ENCODE measurements at places on chromosomes 11 and 22.

- DNase-seq, result no peak
These were observed 87.2 kb upstream of the NAV2 start for GRCh38 chr11:19625438-19625837.

- DNase-seq, result no peak
These were observed 193.0 kb upstream of the SNX19 start for GRCh38 chr11:131109257-131109656.

GRCh38 chr11:72918851-72919250, 104.6 kb downstream of the ATG16L2 start:
- no peak for DNase-seq

DNA sequence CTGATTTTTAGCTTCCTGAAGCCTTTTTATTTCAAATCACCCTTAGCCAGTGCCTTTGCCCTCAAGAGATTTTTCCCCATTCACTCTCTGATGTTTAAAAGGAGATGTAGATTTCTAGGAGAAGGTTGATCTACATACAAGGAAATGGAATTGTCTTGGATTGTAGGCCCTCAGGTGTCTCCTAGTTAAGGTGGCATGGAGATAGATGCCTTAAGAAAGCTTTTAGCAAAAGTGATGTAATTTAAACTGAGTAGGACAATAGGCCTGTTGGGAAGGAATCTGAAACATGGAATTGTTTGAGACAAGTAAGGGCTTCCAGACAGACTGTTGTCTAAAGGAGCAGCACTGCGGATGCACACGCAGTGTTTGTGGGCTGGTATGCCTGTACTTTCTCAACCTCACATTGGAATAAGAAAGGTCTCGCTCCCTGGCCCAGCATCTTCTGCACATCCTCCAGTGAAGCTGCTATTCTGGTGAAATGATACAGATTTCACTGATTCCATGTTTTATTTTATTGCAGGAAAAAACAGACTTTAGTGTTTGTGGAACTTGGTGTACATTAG, 69.8 kb upstream of the SLC25A18 start:
- DNase-seq, result no peak

- no peak for DNase-seq
These were observed 17.6 kb upstream of the SPON1 start for GRCh38 chr11:13944911-13945425.

DNA sequence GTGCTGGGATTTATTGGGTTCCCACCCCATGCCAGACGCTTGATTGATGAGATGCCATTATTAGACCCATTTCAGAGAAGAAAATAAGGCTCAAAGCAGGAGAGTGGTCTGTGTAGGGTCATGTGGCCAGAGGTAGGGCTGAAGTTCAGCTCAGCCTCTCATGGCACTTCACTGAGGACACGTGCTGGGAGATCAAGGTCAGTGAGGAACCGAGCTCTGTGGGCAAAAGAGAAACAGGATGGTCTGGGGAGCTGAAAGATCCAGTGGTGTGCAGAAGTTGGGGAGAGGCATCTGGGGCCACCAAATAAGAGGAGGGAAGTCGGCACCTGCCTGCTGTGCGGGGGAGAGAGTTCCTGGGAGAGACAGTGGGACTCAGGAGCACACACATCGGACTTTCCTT, 19.6 kb downstream of the RHOD start:
- DNase-seq, result no peak

- DNase-seq, result no peak
These were observed 3.1 kb upstream of the COMMD9 start for GRCh38 chr11:36292311-36292722.

GRCh38 chr22:42315392-42315756, 44.9 kb upstream of the TCF20 start:
- DNase-seq, result no peak

GRCh38 chr11:98029832-98030231, 990.9 kb upstream of the CNTN5 start:
- no peak for DNase-seq

DNA sequence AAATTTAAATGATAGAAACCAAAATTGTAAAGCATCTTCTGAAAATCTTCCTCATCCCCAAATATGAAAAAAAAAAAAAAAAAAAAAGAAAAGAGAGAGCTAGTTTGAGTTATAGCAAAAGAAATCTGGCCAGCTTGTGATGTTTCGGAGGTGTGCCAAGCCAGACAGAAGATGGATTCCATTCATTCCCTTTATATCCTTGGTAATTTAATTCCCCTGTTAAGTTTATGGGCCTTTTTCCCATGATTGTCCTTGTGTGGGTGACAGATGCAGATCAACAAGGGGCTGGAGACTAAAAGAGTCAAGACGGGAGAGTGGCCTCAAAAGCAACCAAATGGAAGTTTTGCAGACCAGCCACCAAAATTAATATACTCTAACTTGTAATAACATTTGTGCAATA, 47.6 kb upstream of the PARVA start:
- DNase-seq, result no peak

GRCh38 chr22:40588726-40589125, 47.8 kb downstream of the MRTFA start:
- DNase-seq, result no peak

- no peak for DNase-seq
These were observed 51.1 kb downstream of the CLMP start for GRCh38 chr11:123143921-123144320.

GRCh38 chr22:35070451-35071093, 4.6 kb downstream of the ISX start:
- no peak for DNase-seq

GRCh38 chr11:95161248-95161647, 69.8 kb downstream of the SESN3 start:
- DNase-seq, result no peak

- DNase-seq, result peak; percentile 19
These were observed 1.1 kb upstream of the FBXO7 start for GRCh38 chr22:32473388-32473952.

DNA sequence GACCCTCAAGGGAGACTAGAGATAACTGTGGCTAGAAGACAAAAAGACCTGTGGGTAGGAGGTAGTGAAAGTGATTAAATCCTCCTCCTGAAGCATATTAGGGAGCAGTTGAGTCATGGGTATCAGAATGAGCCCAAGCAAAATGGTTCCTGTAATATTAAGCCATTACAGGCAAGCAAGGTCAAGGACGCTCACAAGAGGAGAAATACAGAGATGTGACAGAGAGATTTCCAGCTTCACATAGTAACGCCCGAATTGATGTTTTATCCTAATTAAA, 77.7 kb downstream of the FAM76B start:
- no peak for DNase-seq

GRCh38 chr22:48722661-48723060, 1105.0 kb downstream of the BRD1 start:
- DNase-seq, result no peak

GRCh38 chr22:45281010-45281409, 3.7 kb upstream of the UPK3A start:
- DNase-seq, result no peak

- no peak for DNase-seq
These were observed 56.8 kb downstream of the FCHSD2 start for GRCh38 chr11:73085189-73085875.

DNA sequence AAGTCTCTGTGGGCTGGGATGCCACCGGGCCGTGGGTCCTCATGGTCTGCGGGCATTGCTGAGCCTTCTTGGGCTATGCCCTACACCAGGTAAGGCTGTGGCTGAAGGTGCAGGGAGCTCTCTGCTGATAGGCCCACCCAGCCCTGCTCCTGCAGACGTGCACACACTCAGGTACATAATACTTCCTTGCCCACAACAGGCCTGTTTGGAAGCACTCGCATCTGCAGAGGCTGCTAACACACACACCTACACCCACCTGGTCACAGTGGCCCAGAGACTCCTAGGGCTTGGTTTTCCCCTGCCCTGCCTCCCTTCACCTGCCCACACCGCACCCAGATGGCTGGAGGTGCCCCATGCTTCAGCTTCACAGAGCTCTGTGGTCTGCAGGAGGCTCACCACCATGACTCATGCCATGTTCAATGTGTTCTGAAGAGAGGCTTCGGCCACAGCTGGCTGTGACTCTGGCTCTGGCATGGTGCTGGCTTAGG, 72.8 kb upstream of the KCNQ1OT1 start:
- peak; percentile 16 for DNase-seq

DNA sequence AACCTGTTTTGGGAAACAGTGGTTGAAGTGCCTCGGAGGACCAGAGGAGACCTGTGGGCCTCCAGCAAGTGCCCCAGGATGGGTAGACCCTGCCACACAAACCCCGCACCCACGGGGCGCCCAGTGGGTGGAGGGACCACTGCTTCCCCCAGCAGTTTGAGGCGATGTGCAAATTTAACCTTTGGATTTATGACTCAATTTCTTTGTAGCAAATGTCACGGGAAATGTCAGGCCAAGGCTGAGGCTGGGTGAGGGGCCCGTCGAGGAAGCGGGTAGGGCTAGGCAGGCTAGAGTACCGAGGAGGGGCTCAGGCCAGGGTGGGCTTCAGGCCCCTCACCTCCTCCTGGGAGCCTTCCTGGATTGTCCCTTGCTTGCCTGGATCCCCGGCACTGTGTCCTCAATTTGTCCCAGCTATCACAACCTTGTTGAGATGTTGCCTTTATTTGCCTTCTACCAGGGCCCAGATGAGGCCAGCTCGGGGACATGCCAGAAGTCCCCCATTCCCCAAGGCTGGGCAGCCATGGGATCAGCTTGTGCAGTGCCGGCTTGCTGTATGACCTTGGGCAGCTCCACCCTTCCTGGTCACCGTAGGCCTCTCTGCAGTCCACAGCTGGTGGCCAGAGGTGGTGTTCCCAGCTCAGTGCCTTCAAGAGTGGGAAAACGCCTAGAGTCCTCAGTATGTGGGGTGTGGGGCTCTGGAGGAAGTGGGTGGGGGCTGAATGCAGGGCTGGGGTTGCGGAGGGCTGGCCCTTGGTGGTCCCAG, 39.5 kb upstream of the PRODH start:
- DNase-seq, result no peak

DNA sequence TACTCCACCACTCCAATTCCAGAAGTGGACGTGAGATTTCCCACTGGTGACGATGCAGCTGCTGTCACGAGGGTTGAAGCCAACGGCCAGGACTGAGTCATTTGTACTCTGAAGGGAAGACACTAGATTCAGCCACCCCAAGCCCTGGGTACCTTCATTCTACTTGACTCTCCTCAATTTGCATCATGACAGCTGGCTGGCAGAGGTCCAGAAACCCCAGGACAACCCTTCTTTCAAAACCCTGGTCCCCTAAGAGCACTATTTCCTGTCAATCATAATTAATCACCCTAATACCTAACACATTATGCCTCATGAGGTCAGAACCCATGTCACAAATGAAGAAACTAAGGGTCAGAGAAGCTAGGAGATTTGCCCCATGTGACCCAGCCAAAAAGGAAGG, 4.9 kb downstream of the EML3 start:
- DNase-seq, result no peak

DNA sequence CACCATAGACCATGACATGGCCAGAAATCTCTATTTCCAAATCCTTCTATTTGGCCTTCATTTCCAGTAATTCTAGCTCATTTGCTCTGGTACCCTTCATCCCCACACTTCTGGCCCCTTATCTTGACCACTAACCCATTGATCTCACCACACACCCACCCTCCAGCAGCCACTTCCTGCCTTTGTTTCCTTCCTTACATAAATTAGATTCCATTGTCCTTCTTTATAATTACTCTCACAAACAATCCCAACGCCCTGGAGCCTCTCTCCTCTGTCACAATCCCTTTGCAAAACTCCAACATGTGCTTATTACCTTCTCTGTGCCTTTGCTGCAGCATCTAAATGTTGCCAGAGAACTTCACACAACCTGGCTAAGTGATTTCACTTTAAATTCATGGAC, 14.8 kb downstream of the APLNR start:
- no peak for DNase-seq

GRCh38 chr11:87840786-87841185, 334.5 kb downstream of the RAB38 start:
- no peak for DNase-seq

DNA sequence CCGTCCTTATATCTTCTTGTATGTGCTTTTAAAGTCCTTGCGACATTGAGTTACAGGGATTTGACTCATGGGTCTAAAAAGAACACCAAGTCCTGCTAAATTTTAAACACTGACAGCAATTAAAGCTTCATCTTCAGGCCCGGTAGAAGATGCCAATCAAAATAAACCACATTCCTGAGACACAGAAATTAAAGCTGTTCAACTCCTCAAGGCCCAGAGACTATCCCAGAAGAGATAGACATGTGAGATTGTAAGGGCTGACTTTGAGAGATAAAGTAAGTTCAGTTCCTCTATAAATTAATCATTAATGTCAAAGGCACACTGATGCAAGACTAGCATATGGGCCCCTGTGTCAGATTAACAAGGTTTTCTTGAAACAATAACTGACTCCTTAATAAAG, 49.8 kb downstream of the OSBPL5 start:
- DNase-seq, result no peak

- no peak for DNase-seq
These were observed 79.1 kb upstream of the AKIP1 start for GRCh38 chr11:8831861-8832260.

DNA sequence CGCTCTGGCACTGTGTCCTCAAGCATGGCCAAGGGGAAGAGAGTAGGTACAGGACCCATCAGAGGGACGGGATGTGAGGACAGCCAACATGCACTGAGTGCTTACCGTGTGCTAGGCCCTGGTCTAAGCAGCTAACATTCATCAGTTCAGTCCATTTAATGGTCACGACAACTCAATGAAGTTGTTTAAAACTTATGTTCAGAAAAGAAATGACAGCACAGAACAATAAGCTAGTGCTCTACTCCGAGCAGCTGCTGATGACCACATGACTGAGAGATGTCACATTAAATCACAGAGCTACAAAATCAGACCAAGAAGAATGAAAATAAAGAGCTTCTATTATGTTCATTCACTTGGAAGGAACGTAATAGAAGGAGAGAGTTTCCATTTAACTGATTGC, 26.3 kb downstream of the PRDM10 start:
- DNase-seq, result no peak

DNA sequence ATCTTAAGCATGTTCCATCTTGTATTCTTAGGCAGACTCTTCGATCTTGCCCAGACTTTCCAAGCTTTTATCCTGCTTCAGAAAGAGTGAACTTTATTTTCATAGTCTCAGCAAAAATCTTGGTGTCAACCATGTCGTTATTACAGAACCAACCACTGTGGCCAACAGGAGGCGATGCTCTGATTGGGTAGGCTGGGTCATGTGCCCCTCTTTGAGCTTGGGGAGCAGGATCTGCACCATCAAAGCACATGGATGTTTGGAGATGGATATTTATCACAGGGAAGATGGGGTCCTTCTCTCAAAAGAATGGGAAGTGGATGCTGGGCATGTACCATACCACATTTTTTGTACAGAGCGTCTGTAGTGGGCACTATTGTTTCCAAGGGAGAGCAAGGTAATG, 197.4 kb downstream of the MYO18B start:
- no peak for DNase-seq

GRCh38 chr11:30938171-30938570, 352.0 kb upstream of the MPPED2 start:
- no peak for DNase-seq

GRCh38 chr11:28463826-28464225, 355.6 kb downstream of the METTL15 start:
- DNase-seq, result no peak

GRCh38 chr11:555780-556661, 4.5 kb downstream of the LMNTD2 start:
- no peak for DNase-seq

All from stimulated activated CD4-positive, alpha-beta T cell treated with anti-CD3 and anti-CD28 coated beads, TNF-alpha, amount 100 ng/mL, for 48 hours (primary cell).